Tibial nerve (tissue), 4 donors: ENCODE measurements at places on chromosomes 5 and 9. TPM values are rescaled to one million over a fixed set of nuclear protein-coding genes. Genes with fewer than 3 reads are reported as not detected.

AQP3 gene
- 92.6 TPM for total RNA-seq

TRIM7 gene
- total RNA-seq, result 12.1 TPM

SNX18 gene
- total RNA-seq, result 49.4 TPM

DNA sequence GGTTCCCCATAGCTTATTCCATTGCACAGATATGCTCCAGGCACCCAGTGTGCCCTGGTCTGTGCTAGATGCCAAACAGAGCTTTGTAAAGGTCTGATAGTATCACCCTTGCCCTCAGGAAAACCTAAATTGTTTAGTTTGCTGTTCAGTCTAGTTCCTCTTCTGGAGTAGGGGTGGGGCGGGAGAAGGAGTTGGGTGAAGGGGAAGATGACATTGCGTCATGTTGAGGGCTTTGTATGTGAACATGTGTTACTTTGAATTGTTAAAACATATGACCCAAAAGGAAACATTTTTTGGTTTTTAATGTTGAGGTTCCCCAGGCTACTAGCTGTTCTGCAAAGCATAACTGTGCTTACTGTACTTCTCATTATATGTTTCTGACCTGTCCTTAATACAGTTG is 40.6 kb downstream of the HACD4 start:
- H3K4me3 ChIP-seq, result no peak overlapping the region
- H3K27me3 ChIP-seq, result no peaks in the 10 kb centered on the region
- H3K36me3 ChIP-seq, result no peaks in the 10 kb centered on the region
- no peak overlapping the region for H3K27ac ChIP-seq
- DNase-seq, result no peak

DNA sequence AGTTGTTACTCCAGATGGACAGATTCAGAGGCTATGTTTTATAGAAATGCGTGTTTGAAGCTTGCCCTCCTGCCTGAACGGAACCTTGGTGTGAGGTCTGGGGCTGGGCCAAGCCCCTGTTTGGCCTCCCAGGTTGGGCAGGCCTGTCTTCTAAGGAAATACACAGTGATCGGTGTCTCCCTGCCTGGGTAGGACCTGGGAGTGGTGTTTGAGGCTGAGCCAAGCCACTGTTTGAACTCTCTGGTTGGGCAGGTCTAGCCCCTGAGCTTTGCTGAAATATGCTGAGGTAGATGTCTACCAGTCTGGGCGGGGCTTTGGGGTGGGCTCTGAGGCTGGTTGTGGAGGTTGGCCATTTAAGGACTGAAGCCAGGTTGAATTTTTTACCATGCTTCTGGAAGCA is 90.5 kb downstream of the DMXL1 start:
- H3K4me1 ChIP-seq, result no peaks in the 10 kb centered on the region
- DNase-seq, result no peak
- no peak overlapping the region for H3K4me3 ChIP-seq

GRCh38 chr9:91720751-91721705 is 229.0 kb downstream of the ROR2 start:
- no peaks in the 10 kb centered on the region for H3K36me3 ChIP-seq
- no peaks in the 10 kb centered on the region for H3K4me1 ChIP-seq
- peaks cover 6% of the 10 kb centered on the region for H3K27me3 ChIP-seq
- H3K27ac ChIP-seq, result no peak overlapping the region
- DNase-seq, result no peak

DNA sequence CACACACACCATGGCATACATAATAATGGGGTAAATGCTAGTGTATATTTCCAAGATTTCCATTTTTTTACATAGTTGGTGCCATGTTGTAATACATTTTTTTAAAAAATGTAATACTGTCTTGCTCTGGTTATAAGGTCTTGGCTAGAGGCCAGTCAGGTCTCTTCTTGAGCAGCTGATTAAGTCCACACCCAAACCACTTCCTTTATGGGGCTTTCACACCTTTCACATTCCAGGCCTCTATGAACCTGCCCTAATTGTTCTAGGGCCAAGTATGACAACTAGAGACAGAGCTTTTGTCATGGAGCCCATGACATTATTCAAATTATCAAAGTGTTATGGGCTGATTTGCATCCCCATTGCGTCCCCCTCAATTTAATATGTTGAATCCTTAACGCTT is 495.6 kb upstream of the CTNND2 start:
- no peak for DNase-seq
- H3K27ac ChIP-seq, result no peak overlapping the region
- no peaks in the 10 kb centered on the region for H3K36me3 ChIP-seq
- H3K4me3 ChIP-seq, result no peak overlapping the region
- H3K27me3 ChIP-seq, result no peaks in the 10 kb centered on the region

- H3K4me1 ChIP-seq, result no peaks in the 10 kb centered on the region
- no peaks in the 10 kb centered on the region for H3K36me3 ChIP-seq
- no peak overlapping the region for H3K27ac ChIP-seq
- H3K27me3 ChIP-seq, result no peaks in the 10 kb centered on the region
- DNase-seq, result no peak
Observed at GRCh38 chr5:57896576-57896975, 414.0 kb upstream of the ACTBL2 start.
